Activated gamma-delta T cell treated with anti-CD3 and anti-CD28 coated beads, Interleukin-2, amount 50 U/mL, for 16 hours (primary cell): ENCODE measurements at places on chromosomes 5 and 9.

DNA sequence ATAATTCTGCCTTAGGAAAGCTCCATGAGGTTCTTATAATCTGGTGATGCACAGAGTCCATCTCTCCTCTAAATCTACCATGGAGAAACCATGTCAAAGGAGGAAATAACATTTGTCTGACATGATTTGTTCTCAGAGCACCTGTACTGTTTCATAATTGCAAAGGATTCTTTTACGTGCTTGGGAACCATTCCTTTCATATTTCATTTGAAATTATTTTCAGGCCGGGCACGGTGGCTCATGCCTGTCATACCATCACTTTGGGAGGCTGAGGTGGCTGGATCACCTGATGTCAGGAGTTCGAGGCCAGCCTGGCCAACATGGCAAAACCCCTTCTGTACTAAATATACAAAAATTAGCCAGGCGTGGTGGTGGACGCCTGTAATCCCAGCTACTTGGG lies 65.4 kb downstream of the UGCG start:
- no peak for DNase-seq

GRCh38 chr5:135737701-135738563 lies 96.5 kb upstream of the SLC25A48 start:
- no peak for DNase-seq

DNA sequence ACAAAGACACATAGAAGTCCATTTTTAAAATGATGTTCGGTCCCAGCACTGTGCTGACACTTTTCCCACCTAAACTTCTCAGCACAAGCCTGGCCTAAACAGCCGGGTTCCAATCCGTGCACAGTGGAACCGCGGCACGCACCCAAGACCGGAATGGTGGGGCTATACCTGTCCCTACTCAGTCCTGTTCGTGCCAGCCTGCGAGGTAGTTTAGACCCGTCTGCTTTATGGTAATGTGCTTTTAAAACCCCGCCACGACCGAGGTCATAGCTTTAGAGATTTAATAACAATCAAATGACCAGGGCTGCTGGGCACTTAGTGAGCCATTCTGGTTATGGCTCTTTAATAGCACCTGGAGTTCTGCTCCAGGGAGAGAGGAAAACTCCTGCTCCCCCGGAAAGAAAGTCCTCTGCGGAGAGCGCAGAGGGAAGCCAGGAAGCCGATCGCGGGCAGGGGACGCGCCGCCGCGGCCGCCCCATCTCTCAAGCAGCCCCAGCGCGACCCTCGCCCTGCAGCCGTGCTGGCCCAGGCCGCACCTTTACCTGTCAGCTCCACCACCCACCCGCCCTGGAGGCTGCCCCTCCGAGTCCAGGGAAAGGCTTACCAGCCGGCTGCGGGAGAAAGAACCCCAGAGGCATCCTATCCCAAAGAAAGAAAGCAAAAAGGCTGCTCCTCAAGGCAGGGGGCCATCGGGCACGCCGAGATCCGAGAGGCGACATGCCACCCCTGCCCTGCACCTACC lies 511 bp downstream of the ARL15 start:
- DNase-seq = peak; percentile 8

DNA sequence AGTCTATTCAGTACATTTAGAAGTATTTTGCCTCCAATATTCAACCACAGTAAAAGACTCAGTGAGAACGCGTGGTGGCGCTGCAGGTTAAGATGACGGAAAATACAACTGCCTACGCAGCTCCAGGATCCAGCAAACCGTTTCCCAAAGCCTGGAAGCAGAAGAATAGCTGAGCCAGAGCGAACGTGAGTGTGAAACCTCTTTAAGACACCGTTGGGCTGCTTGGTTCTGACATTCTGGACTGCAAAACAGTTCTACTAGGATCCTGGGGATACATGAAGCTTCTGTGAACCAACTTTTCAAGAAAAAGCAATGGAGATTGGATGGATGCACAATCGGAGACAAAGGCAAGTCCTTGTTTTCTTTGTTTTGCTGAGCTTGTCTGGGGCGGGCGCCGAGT lies at the start of gene PCDHB16:
TSS of gene PCDHB16 (plus strand) at position 140 of the 400 bp plus-strand sequence. CDS start at position 313, 173 bp downstream.
- DNase-seq = no peak

DNA sequence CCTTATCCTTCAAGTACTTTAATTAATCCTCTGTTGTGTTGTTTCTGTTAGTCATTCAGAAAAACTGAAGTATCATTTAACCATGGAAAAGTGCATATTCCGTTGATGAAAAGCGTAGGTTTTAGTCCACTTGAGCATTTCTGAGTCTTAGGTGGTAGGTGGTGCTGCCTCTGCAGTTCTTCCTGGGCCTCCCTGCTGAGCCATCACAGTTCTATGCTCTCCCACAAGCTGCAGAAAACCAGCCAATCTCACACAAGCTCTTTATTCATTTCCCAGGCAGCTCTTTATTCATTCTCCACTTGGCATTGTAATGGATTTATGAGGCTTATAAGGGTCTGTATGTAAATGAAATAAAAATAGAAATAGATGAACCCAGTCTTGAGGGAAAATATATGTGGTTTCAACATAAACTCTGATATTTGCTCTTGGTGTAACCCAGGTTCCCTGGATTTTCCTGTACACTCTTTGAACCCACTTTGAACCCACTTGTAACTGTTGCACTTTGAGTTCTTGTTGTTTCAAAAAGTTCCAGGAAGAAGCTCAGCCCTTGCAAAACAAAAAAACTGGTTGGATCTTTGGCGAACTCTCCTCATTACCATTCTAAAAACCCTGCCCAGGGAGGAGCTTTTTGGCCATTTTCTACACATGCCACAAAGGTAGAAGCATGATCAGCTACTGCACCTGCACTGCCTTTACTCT lies 56.0 kb downstream of the ZNF510 start:
- no peak for DNase-seq
